Activated CD4-positive, alpha-beta memory T cell treated with anti-CD3 and anti-CD28 coated beads, Interleukin-2, amount 10 ng/mL, durations not matched to agents 7 days and 5 days (primary cell): ENCODE measurements at places on chromosomes 7 and 10. TPM values are rescaled to one million over a fixed set of nuclear protein-coding genes. Genes with fewer than 3 reads are reported as not detected.
A peak's percentile ranks its signal among the peaks of the same experiment; 100 is the strongest.

The MPP7 gene
- 4.0 TPM for total RNA-seq

The CDC14C gene
- total RNA-seq: not detected

The SHH gene
- not detected for total RNA-seq

The PRSS37 gene
- total RNA-seq: not detected

The MXI1 gene
- total RNA-seq: 74.2 TPM

The NPFFR1 gene
- not detected for total RNA-seq

The BCL7B gene
- 68.9 TPM for total RNA-seq

The THNSL1 gene
- 2.4 TPM for total RNA-seq

The AKR1C3 gene
- total RNA-seq: 6.0 TPM

The TRIM74 gene
- total RNA-seq: 2.5 TPM

The GJD4 gene
- not detected for total RNA-seq

The LRMDA gene
- not detected for total RNA-seq

The IMMP2L gene
- 5.9 TPM for total RNA-seq

The HMX3 gene
- not detected for total RNA-seq

The GALNT17 gene
- not detected for total RNA-seq

The GPR85 gene
- not detected for total RNA-seq

The KIN gene
- 13.8 TPM for total RNA-seq

The TMEM176B gene
- total RNA-seq: not detected

The GPR37 gene
- not detected for total RNA-seq

The LIPF gene
- not detected for total RNA-seq

The TDRD1 gene
- 0.35 TPM for total RNA-seq

The CADPS2 gene
- not detected for total RNA-seq

The CHAT gene
- total RNA-seq: not detected

The POT1 gene
- 27.3 TPM for total RNA-seq

The SPDYE2B gene
- not detected for total RNA-seq

DNA sequence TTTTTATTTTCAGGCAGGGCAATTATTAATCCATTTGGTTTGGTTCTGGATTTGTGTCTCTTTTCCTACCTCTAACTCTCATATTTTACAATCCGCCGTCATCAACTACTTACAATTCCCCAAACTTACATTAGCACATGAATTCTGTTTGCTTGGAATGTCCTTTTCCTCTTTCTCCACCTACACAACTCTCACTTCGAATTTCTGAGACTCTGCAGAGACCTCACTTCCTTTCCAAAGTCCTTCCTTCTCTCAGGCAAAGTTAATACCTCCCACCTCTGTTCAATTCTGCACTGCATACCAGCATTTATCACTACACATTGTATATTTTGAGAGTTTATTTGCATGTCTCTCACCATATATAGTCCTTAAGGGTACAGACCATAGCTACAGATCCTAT is 122.7 kb upstream of the LRRTM3 start:
- no peak for DNase-seq

DNA sequence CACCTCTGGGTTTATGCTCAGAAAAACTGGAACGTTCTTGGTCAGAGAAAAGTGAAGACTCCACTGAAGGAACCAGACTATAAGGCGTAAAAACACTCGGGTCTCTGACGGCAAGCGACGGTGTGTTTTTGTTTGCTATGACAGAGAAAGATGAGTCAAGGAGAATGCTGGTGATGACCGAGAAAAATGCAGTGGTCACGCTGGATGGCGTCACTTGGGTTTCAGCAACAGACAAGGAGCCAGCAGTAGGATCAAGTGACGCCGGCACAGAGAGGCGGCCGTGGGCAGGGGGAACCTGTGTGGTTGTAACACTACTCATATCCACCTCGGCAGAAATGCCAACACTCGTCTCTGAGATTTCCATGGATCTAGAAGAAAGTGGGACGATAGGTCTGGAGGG is 63.4 kb downstream of the KIAA1549 start:
- no peak for DNase-seq

DNA sequence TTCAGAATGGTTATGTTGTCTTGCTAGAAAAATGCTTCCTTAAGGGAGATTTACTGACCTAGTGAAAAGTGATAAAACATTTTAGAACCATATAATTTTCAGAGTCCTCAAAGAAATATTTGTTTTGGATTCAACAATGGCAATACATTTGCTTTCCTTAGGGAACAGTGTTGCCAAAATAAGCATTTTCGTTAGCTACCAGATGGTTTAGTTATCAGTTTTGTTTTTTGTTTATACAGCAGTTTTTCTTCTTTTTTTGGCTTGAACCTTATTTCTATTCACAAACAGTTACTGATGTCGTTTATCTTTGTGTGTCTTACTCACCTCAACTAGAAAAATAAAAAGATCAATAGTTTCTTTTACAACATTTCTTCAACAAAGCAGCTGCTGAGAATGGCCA is 48.6 kb downstream of the EXOC4 start:
- no peak for DNase-seq

DNA sequence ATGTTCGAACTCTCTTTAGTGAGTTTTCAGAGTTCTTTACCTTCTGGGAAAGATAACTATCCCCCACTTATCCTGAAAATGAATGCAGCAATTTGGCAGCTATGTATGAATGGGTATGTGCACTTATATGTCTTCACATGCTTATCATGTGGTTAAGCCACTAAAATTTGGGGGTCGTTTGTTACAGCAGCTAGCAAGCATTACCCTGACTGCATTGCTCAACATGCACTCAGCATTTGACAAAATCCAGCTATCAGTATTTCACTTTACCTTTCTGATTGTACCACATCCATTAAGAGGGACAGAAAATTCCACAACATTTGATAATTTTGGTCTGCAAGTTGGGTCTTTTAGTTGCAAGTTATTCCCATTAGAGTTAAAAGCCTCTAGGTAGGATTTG is 9.7 kb downstream of the CUZD1 start:
- DNase-seq: no peak

- no peak for DNase-seq
Observed at GRCh38 chr10:132532749-132533560, 4.6 kb upstream of the INPP5A start.

GRCh38 chr10:109958059-109958458 is 34.7 kb upstream of the XPNPEP1 start:
- DNase-seq: no peak

- no peak for DNase-seq
Observed at GRCh38 chr10:46216003-46216634, 70.7 kb upstream of the ANTXRL start.

DNA sequence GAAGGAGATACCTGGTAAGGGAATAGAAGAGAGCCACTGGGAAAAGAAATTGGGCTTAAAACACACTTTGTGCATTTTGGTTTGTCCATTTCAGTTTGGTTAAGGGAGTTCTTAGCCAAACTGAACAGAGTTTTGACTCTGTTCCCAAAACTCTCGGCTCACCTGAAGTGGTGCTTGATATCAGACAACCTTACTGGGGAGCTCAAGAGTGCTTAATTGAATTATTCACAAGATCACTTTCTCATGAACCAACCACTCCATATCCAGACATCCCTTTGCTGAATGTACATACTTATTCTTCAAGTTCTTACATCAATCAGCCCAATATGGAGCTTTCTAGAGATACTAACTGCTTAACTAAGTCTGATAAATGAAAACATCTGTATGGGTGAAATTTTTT is 413.1 kb downstream of the GRM8 start:
- no peak for DNase-seq

- no peak for DNase-seq
Observed at GRCh38 chr7:29139796-29140195, 6.5 kb downstream of the CPVL start.

DNA sequence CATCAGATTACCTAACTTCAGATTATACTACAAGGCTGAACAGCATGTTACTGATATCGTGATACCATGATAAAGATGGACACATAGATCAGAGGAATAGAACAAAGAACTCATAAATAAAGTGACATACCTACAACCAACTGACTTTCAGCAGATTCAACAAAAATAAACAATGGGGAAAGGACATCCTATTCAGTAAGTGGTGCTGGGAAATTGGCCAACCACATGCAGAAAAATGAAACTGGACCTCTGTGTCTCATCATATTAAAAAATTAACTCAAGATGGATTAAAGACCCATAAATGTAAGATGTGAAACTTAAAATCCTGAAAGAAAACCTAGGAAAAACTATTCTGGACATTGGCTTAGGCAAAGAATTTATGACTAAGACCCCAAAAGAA is 158.6 kb downstream of the ZEB1 start:
- no peak for DNase-seq

GRCh38 chr10:132411561-132412253 is 14.7 kb downstream of the PWWP2B start:
- DNase-seq: no peak

DNA sequence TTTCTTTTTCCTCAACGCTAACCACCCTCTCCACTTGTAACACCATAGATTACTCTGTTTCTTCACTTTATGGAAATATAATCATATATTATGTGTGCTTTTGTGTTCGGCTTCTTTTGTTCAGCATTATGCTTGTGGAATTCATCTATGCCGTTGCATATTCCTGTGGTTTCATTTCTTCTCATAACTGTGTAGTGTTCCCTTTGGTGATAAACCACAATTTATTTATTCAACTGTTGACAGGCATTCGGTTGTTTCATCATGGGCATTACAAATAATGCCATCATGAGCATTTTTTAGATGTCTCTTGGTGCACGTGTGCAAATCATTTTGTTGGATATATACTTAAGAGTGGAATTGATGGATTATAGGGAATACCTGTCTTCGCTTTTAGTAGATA is 12.1 kb downstream of the AVL9 start:
- no peak for DNase-seq

DNA sequence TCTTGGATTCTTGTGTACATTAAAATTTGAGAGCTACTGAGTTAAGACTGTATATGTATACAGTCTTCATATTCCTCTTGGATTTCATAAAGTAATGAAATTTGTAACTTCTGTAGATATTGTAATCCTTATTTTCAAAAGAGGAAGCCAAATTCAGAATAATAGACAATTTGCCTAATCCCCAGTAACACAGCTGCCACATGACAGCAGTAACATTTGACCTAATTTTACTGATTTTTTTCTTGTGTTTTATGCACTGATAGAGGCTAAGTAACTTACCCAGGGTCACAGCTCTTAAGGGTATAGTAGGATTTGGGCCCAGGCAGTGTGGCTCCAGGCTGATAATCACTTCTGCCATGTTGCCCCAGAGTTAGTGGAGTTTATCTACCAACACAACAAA is 40.4 kb upstream of the IL6 start:
- DNase-seq: no peak

GRCh38 chr7:113071465-113071864 is 15.2 kb downstream of the GPR85 start:
- no peak for DNase-seq

- DNase-seq: no peak
Observed at GRCh38 chr7:127717502-127718339, 65.7 kb downstream of the SND1 start.

DNA sequence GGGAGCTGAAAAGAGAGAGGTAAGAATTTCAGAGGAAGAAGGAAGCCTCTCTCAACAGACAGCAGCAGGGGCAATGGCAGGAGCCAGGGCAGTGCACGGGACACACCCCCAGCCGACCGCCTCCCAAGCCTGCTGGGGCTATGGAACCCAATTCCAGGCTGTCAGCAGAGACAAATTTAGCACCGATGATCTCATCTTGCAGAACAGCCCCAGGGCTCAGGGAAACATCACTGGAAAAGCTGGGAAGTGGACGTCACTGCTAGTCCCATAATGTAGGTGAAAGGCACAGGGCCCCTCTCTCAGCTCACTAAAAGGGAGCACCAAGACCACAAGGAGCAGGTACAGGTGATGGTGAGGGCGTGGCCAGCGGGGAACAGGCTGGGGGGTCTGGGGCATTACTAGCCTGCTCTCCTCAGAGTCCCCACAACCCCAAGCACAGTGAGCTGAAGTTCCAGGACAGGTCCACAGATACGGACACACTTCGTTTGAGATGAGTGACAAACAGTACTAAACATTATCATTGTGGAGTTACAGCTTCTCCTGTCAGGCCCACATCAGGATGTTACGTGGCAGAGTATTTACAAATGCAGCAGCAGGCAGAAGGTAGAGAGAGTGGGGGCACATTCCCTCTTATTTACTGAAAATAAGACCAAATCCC is 103.7 kb downstream of the PLXNA4 start:
- no peak for DNase-seq

DNA sequence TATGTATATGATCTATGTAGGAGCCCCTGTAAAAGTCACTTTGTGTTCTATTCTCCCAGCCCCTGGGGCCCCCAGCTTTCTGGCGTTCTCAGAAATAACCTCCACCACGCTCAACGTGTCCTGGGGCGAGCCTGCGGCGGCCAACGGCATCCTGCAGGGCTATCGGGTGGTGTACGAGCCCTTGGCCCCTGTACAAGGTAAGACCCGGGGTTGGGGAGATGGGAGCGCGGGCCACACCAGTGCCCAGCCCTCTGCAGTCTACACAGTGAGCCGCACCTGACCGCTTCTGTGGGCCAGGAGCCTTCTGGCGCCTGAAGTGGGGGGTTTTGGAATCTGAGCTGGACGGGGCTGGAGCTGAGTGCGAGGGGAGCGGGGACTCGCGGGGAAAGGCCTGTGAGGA is 472.1 kb upstream of the FOXK1 start:
- no peak for DNase-seq

- no peak for DNase-seq
Observed at GRCh38 chr7:21430575-21430954, 2.7 kb downstream of the SP4 start.

DNA sequence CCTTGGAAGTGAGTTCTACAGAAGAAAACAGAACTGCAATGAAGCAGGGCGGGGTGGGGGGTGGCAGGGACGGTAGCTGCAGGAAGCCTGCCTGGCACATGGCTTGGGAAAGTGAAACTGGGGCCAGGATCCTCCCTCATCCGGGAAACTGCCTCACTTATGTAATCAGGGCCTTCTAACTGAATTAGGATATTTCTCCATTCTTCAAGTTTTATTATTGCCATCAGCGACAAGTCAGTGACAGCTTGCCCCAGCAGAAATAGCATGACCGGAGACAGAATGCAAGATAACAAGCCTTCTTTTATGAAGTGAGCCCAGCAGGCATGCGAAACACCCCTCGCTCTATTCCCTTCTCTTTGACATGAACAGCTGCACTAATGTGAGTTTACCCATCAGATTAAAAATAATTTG is 77.5 kb upstream of the CACUL1 start:
- DNase-seq: no peak

DNA sequence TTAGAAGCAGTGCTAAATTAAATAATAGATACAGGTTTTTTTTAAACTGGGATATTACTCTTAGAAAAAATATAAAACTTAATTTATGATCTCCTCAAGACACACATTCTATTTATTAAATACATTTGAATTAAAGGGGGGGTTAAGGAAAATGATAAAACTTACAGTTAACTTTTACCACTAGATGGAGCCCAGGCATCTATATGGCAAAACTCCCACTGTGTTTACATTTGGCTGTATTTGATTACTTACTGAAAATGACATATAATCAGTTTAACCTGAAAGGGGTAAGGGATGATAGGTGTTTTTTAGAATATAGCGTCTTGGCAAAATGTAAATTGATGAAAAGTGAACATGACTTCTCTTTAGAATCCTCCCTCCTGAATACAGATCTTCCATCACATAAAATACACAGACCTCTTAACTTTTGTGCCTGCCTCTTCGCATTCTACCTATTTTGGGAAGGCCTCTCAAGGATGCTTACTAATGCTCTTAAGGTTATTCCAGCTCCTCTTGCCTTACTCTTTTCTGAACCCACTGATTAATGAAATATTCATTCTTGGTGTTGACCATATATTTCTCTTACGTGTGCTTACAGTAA is 235.7 kb downstream of the AGMO start:
- DNase-seq: no peak

- peak; percentile 9 for DNase-seq
Observed at GRCh38 chr7:30469303-30469702, 9.3 kb downstream of the NOD1 start.
